Transverse colon (tissue), 4 donors: ENCODE measurements at places on chromosomes 3 and 15. TPM values are rescaled to one million over a fixed set of nuclear protein-coding genes. Genes with fewer than 3 reads are reported as not detected.

DNA sequence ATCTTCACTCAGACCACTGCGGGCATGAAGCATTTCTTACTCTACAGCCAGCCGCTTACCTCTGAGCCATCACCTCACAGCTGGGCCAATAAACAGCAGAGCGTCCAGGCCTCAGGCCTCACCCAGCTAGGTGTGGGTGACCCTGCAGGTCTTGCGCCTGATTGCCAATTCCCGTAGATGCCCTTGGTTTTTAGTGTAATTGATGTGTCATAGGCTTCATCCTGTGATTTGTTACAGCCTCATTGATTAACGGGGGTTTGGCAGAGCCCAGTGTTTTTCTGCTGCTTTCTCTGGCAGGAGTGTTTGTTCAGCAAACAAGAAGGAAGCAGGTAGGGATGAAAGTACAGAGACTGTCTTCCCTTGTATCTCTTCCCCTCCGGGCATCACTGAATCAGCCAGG, 49.6 kb upstream of the BNIP2 start:
- H3K36me3 ChIP-seq: no peaks in the 10 kb centered on the region
- H3K27ac ChIP-seq: no peak overlapping the region
- no peak overlapping the region for H3K4me3 ChIP-seq
- H3K27me3 ChIP-seq: no peaks in the 10 kb centered on the region

The NEIL1 gene
- 225 TPM for total RNA-seq

DNA sequence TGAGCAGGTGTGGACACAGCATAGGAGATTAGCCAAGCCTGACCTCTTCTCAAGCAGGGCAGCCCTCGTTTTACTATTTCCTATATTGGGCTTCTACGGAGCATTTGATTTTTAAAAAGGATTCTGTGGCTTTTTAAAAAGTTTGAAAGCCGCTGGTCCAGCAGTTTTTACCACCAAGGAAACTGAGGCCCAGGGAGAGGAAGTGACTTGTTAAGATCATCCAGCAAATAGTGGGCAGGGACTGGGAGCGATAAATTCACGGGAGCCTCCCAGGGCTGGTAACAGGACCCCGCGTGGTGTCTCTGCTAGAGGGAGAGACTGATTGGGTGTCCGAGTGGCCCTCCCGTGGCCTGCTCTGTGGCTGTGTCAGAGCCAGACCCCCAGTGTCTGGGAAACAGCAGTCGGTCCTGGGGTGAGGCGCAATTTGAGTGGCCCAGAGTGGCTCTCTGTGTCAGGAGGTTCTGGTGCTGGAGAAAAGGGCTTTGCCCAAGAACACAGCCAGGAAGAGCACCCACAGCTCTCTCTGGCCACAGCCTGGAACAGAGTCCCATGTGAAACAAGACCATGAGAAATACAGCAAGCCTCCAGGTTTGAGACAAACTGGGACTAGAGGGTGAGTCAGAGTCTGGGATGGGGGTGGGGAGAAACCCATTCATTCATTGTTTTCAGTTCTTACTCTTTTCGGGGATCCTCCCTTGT, 4.2 kb downstream of the FURIN start:
- H3K27me3 ChIP-seq: no peaks in the 10 kb centered on the region
- peaks cover 54% of the 10 kb centered on the region for H3K4me1 ChIP-seq
- peaks cover 14% of the 10 kb centered on the region for H3K36me3 ChIP-seq
- peak overlapping the region; percentile 96 for H3K27ac ChIP-seq

The INSYN1 gene
- total RNA-seq: 2.8 TPM

GRCh38 chr15:26081758-26082220, 218.7 kb upstream of the ATP10A start:
- no peak for DNase-seq
- no peaks in the 10 kb centered on the region for H3K27me3 ChIP-seq
- no peaks in the 10 kb centered on the region for H3K4me1 ChIP-seq

- H3K4me3 ChIP-seq: no peak overlapping the region
- H3K4me1 ChIP-seq: peaks cover 5% of the 10 kb centered on the region
- no peaks in the 10 kb centered on the region for H3K36me3 ChIP-seq
- peaks cover 38% of the 10 kb centered on the region for H3K27me3 ChIP-seq
- DNase-seq: no peak
These were observed 3.1 kb upstream of the ANPEP start for GRCh38 chr15:89817701-89818280.

The SMAD3 gene
- total RNA-seq: 65.1 TPM

The PLD1 gene
- total RNA-seq: 88.3 TPM

GRCh38 chr3:193488741-193489140, 66.0 kb downstream of the ATP13A4 start:
- no peak overlapping the region for H3K4me3 ChIP-seq
- no peak for DNase-seq
- H3K4me1 ChIP-seq: no peaks in the 10 kb centered on the region
- no peak overlapping the region for H3K27ac ChIP-seq
- no peaks in the 10 kb centered on the region for H3K36me3 ChIP-seq

- no peak overlapping the region for H3K27ac ChIP-seq
- no peaks in the 10 kb centered on the region for H3K4me1 ChIP-seq
- peaks cover 4% of the 10 kb centered on the region for H3K36me3 ChIP-seq
- no peak overlapping the region for H3K4me3 ChIP-seq
- no peak for DNase-seq
- H3K27me3 ChIP-seq: no peaks in the 10 kb centered on the region
These were observed 9.8 kb downstream of the MAP6D1 start for GRCh38 chr3:183815563-183815940.

The LOXL1 gene
- 1.8 TPM for total RNA-seq

The CLDN11 gene
- total RNA-seq: 13.5 TPM

DNA sequence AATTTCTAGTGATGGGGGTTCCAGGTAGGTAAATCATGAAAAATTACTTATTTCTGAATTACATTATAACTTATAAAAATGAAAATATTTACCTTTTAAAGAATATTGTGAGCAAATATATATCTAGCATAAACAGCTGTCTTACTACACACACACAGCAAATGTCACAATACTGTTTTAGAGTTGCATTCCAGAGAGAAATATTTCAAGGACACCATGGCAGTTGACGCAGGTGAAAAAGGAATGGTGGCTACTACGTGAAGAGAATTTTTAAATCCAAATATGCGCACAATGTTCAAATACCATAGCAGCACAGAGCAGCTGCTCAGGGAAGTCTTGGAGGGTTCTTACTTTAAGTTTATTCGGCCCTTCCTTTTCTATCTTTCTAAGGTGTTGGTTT, 356.2 kb downstream of the CGGBP1 start:
- H3K36me3 ChIP-seq: no peaks in the 10 kb centered on the region
- no peak overlapping the region for H3K27ac ChIP-seq
- H3K27me3 ChIP-seq: no peaks in the 10 kb centered on the region
- no peak for DNase-seq
- H3K4me1 ChIP-seq: no peaks in the 10 kb centered on the region

GRCh38 chr15:101615986-101616848, 36.0 kb downstream of the TM2D3 start:
- no peaks in the 10 kb centered on the region for H3K27me3 ChIP-seq
- H3K27ac ChIP-seq: no peak overlapping the region
- peak overlapping the region; percentile 9 for H3K4me3 ChIP-seq

GRCh38 chr3:10744098-10744465, 71.9 kb upstream of the SLC6A11 start:
- no peak overlapping the region for H3K4me3 ChIP-seq
- H3K4me1 ChIP-seq: no peaks in the 10 kb centered on the region
- DNase-seq: no peak
- no peak overlapping the region for H3K27ac ChIP-seq

The HYAL1 gene
- total RNA-seq: 3.8 TPM

The LHFPL4 gene
- total RNA-seq: not detected

DNA sequence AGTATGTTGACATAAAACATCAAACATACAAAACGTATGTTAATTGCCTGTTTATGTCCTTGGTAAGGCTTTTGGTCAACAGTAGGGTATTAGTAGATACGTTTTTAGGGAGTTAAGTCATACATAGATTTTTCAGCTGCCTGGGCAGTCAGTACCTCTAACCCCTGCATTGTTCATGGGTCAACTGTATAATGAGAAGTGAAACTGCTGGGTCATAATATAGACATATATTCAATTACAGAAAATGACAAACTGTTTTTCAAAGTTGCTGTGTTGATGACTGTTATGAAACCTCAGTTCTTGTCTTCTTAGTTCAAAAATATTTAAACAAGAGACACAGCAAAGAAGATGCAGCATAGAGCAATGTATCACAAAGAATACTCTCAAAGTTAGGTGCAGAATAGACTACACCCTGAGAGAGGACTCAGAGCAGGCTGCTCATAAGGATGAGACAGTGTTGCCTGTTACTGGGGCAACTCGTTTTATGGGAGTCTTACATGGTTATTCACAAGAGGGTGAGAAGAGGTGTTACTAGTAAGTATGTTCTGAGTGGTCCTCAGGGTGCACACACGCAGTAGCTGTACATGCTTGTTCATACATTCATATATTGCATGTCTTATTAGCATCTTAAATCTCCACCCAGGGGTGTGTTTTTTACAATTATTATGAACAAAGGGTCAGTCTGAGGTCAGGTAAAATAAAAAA, 53.1 kb upstream of the ADAMTS17 start:
- H3K4me3 ChIP-seq: no peak overlapping the region
- no peak for DNase-seq
- H3K36me3 ChIP-seq: no peaks in the 10 kb centered on the region

The CCDC13 gene
- total RNA-seq: 33.3 TPM

DNA sequence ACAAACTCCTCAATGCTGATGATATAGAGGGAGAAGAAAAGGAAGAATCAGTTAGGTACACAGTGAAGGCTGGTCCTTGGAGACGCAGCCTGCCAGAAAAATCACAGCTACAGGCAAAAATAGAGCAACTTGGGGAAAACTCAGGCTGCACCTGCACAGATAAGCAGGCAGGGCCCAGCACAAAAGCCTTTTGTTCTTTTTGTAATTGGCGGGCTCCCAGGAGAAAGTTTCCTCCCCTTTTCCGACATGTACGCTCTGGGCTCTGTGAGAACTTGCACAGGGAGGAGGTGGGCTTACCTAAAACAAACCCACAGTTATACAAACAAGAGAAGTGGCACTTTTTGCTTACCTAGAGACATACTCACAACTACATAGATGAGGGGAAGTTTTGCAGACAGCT, 813.4 kb upstream of the EPHA6 start:
- H3K36me3 ChIP-seq: no peaks in the 10 kb centered on the region
- no peak for DNase-seq
- no peaks in the 10 kb centered on the region for H3K27me3 ChIP-seq
- no peaks in the 10 kb centered on the region for H3K4me1 ChIP-seq

- H3K27me3 ChIP-seq: no peaks in the 10 kb centered on the region
- H3K36me3 ChIP-seq: peaks cover 1% of the 10 kb centered on the region
- no peak overlapping the region for H3K4me3 ChIP-seq
- no peak for DNase-seq
These were observed 39.9 kb downstream of the IFT57 start for GRCh38 chr3:108182339-108182738.

DNA sequence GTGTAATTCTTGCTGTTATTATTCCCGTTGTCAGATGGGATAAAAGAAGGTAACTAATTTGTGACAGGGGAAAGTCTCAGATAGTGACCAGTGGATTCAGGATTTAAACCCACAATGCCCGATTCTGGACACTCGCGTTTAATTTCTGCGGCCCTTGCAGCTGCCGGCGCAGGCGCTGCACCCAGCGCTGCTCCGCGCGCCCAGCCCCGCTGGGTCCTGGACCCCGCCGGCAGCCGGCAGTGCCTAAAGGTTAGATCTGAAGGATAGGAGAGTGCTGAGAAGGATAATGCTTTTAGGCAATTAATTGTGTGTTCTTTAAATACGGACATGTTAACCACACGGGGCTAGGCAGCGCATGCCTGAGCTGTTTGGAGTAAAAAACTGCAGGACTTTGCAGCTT, 3.6 kb upstream of the MKRN3 start:
- no peaks in the 10 kb centered on the region for H3K4me1 ChIP-seq
- H3K36me3 ChIP-seq: no peaks in the 10 kb centered on the region

The CILP gene
- total RNA-seq: 89.6 TPM

DNA sequence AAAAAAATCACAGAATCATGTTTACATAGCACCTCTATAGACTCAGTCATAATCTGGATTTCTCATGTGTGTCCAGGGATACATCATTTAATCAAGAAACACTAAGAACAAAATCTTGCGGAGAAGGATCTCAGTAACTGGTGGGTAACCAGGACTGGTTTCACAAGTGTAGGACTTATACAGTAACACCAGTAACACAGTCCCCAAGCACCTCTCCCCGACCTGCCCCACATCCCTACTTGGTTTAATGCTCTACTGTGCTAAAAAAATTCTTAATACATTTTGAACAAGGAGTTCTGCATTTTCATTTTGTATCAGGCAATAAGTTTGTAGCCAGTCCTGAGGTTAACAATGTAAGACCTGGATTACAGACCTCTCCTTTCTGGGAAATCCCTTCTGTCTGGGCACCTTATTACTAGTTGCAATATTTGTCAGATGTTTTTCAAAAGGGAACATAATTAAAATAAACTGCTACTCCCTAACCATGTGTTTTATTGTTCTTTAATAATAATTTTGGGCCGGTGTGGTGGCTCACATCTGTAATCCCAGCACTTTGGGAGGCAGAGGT, 57.6 kb upstream of the BBX start:
- no peaks in the 10 kb centered on the region for H3K36me3 ChIP-seq
- no peak overlapping the region for H3K27ac ChIP-seq
- H3K4me1 ChIP-seq: no peaks in the 10 kb centered on the region
- no peak for DNase-seq

- no peak overlapping the region for H3K4me3 ChIP-seq
- no peak overlapping the region for H3K27ac ChIP-seq
These were observed 492.8 kb upstream of the MDFIC2 start for GRCh38 chr3:70805061-70805889.

The CLDN1 gene
- total RNA-seq: 0.95 TPM

The SLC22A13 gene
- total RNA-seq: 0.32 TPM

DNA sequence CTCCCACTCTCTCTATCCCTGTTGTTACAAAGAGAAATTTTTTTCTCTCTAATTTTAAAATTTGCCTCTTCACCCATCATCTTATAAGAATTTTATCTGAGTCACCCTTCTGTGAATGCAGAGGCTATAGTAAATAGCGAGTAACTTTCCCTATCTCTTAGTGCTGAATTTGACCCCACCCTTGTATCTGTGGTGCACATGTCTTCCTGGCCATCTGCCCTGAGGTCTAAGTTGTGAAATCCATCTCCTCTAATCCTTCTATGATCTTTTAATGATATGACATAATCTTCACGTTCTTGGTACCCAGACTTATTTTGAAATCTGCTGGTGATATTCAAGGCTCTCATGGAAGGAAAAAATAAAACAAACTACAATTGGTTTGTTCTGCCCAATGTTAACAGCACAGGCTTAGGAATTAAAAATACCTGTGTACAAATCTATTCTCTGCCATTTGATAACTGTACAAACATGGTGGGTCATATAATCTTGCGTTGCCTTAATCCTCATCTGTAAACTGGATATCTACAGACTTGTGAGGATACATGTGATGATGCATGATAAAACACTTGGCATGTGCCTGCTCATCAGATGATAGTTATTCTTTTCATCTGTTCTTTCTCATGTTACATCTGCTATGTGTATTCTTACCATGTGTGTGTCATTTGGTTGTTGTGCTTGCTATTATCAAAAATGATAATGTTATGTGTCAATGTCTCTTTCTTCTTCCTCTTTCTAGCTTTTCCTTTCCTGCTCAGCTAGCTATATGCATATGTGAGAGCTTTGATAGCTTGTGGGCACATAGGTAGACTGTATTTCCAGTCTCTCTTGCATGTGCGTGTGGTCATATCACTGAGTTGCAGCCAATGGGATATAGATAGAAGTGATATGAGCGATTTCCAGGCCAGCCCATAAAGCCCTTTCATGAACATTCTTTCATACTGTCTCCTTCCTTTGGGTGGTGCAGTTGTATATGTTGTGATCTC, 13.7 kb upstream of the CCR3 start:
- H3K4me1 ChIP-seq: no peaks in the 10 kb centered on the region
- no peak for DNase-seq
- H3K27ac ChIP-seq: no peak overlapping the region
- H3K36me3 ChIP-seq: no peaks in the 10 kb centered on the region
